ENCODE measurements at places on chromosomes 3 and 15. TPM values are rescaled to one million over a fixed set of nuclear protein-coding genes. Genes with fewer than 3 reads are reported as not detected.

The CFAP44 gene
- total RNA-seq: 5.6 TPM

The B3GNT5 gene
- total RNA-seq: 11.3 TPM

The ZNF660 gene
- 4.2 TPM for total RNA-seq

The CSPG5 gene
- 0.30 TPM for total RNA-seq

The SLC12A1 gene
- not detected for total RNA-seq

The LMAN1L gene
- total RNA-seq: not detected

The ABI3BP gene
- total RNA-seq: 53.3 TPM

The SLC15A2 gene
- total RNA-seq: 0.59 TPM

The PAQR5 gene
- total RNA-seq: 0.09 TPM

The TTC14 gene
- total RNA-seq: 79.6 TPM

The ARNT2 gene
- 1.8 TPM for total RNA-seq

The CCR8 gene
- total RNA-seq: not detected

The ISLR gene
- 5.3 TPM for total RNA-seq

The PLSCR4 gene
- total RNA-seq: 9.3 TPM

The PPCDC gene
- total RNA-seq: 7.4 TPM

The GP5 gene
- total RNA-seq: 0.14 TPM

The SAMMSON gene
- not detected for total RNA-seq

The INSYN1 gene
- total RNA-seq: 0.23 TPM

The COL6A5 gene
- under 0.01 TPM for total RNA-seq

The GPR27 gene
- total RNA-seq: not detected

The OR5H6 gene
- total RNA-seq: not detected

The HPS3 gene
- total RNA-seq: 45.1 TPM

The SERINC4 gene
- total RNA-seq: not detected

The RAB5A gene
- total RNA-seq: 58.5 TPM

The PLOD2 gene
- total RNA-seq: 1,580 TPM

The SCN11A gene
- total RNA-seq: not detected

The IL17RB gene
- total RNA-seq: not detected

The CRABP1 gene
- total RNA-seq: not detected

The CLDN1 gene
- total RNA-seq: 10.4 TPM

The GOLGA8H gene
- not detected for total RNA-seq

The SCAANT1 gene
- not detected for total RNA-seq

The HMCES gene
- total RNA-seq: 18.5 TPM

The DPPA2 gene
- total RNA-seq: not detected

The A4GNT gene
- not detected for total RNA-seq

The SRGAP3 gene
- total RNA-seq: 1.5 TPM

The RGMA gene
- 0.32 TPM for total RNA-seq

The CHRNB4 gene
- total RNA-seq: not detected

The IL12A gene
- 0.89 TPM for total RNA-seq

The RARRES1 gene
- total RNA-seq: 43.9 TPM

The UBA7 gene
- 52.3 TPM for total RNA-seq

The ATP8B4 gene
- total RNA-seq: 0.42 TPM

The HYAL3 gene
- 5.3 TPM for total RNA-seq

The ITGA11 gene
- total RNA-seq: 52.5 TPM

The ANKRD63 gene
- total RNA-seq: not detected

The DIPK2A gene
- total RNA-seq: 68.6 TPM

The GNB4 gene
- 69.8 TPM for total RNA-seq

The CEMIP gene
- total RNA-seq: 3.9 TPM

The CFAP20DC gene
- total RNA-seq: 2.7 TPM

The IL5RA gene
- not detected for total RNA-seq

The IMP3 gene
- total RNA-seq: 97.7 TPM

The CHRFAM7A gene
- under 0.01 TPM for total RNA-seq

The DUOXA2 gene
- total RNA-seq: not detected

The SELENOT gene
- total RNA-seq: 200 TPM

The CSTA gene
- total RNA-seq: 0.59 TPM

The VEPH1 gene
- total RNA-seq: 93.5 TPM

The RETNLB gene
- not detected for total RNA-seq
